CD4-positive, alpha-beta T cell treated with Interleukin-1 beta for 1 hour (primary cell): ENCODE measurements at places on chromosomes 7 and 10.

GRCh38 chr10:945778-946177, 14.3 kb upstream of the LARP4B start:
- DNase-seq, result no peak

GRCh38 chr10:119020627-119020946, 8.9 kb upstream of the NANOS1 start:
- no peak for DNase-seq

- DNase-seq, result no peak
Measured at GRCh38 chr10:119029613-119030420, at the start of gene NANOS1. TSS of gene NANOS1 (plus strand) at chr10:119029714. CDS start at chr10:119029802, 88 bp downstream.

DNA sequence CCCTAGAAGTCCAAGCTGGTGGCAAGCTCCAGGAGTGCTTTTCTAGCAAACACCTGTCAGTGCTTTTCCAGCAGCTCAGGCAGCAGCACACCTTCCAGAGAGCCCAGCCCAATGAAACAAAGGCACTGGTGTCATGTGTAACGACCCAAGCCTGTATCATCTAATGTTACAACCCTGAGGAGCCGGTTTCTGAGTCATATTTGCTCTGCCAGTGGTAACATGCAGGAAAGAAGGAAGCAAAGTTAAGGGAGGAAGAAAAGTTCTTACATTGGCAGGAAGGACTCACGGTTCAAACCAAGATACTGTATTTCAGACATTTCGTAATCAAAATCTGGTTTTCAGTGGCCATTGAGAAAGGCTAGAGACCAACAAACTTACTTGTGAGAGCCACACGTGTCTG, at the start of gene ANKRD22:
Gene ANKRD22 (minus strand): TSS at position 139 of the 400 bp plus-strand sequence. CDS start 237 bp downstream, outside the sequence.
- peak; percentile 18 for DNase-seq

DNA sequence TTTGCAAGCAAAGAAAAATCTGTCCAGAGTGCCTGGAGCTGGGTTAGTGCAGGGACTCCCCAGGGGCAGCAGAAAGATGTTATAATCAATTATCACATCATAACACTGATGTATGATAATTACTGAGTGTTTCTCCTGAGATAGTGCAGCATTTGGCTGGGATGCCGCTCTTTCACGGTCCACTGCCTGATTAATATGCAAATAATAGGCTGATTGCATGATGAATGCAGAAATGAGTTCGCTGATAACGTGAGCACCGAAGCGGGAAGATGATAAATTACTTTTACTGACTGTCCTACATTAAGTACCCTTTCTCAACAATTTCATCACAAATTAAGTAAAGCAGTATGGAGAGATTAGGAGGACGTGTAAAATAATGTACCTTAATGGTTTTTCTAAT, 71.4 kb upstream of the SH2B2 start:
- DNase-seq, result no peak

- DNase-seq, result no peak
Measured at GRCh38 chr10:106765928-106766327, 398.6 kb downstream of the SORCS1 start.

GRCh38 chr10:104589431-104589830, 51.7 kb upstream of the SORCS3 start:
- DNase-seq, result no peak

DNA sequence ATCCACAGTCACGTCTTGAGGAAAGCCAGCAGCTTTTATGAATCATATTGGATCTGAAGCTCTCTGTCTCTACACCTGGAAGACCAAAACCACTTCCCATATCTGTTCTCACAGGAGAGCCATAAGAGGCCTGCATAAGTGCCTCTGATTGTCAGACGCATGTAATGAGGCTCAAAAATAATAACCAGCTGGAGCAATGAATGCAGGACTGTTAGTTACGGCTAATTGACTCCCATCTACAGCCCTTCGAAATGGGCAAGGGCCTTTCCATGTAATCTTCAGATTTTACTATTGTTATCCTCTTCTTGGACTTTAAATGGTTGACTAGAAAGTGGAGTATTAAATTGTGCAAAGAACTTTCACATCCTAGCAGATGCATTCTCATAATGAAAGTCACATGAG, 4.4 kb upstream of the SEMA3C start:
- no peak for DNase-seq

DNA sequence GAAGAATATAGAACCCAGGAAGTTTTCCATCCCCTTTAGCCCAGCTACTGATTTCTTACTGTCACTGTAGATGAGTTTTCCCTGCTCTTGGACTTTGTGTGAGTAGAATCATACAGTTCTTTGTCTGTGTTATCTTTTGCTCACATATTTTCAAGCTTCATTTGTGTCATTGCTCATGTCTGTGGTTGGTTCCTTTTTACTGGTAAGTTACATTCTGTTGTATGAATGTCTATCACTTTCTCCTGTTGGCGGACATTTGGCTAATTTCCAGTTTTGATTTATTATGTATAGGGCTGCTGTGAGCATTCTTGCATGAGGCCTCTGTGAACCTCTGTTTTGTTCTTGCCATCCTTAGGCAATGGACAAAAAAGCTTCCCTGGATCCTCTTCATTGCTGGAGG, 5.3 kb downstream of the GLRX3 start:
- no peak for DNase-seq

GRCh38 chr10:84224411-84225028, 824 bp downstream of the LRIT2 start:
- DNase-seq, result no peak
